ENCODE measurements at places on chromosomes 5 and 9.

- no peak for DNase-seq
Observed at GRCh38 chr9:110801426-110801825, 132.8 kb downstream of the MUSK start.

DNA sequence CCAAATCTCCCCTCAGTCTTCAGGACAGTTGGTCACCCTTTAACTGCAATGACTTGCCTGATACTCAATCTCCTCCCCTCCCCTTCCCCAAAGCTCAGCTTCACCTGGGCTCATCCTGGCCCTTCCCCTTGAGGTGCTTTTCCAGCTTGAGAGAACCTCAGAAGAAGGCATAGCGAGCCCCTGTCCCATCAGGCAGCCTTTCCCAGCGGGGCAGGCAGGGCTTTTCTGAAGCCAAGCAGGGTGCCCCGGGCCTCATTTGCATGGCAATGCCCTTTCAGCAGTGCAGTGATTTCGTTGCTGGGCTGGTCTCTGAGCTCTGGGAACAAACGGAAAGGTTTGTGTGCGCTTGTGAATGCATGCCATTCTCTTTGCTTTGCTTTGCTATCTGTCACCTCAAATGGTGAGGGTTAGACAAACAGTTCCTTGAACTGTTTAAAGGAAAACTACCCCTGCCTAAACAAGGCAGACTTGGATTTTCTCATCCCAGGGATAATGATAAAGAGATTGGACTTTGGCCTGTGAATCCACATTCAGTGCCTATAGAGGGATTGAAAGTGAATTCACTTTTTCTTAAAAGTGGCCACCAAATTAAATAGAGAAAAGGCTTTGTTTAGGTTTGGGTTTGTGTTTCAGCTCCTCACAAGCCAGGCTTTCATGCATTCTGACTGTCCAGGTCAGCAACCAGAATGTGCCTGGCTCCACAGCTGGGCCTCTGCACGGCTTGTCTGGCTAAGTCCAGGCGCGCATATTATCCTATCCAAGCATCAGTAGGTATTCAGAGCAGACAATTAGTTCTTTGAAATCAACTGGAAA, 165.3 kb downstream of the ZNF608 start:
- DNase-seq: no peak

DNA sequence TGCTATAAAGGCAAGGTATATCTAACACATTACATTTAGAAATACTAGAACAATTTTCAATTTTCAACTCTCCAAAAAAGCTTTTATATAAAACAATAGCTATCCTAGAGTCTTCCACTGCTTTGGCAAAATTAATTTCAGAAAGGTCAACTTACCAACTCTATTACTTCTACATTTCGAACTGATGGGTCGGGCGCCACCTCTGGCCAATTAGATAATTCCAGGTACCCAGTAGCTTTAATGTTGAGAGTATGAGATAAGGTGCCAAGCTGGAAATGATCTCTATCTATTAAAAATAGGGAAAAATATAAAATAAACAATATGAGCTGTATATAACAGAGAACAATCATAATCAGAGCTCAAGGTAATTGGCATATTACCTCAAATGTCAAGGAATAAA, 166.6 kb downstream of the AP3B1 start:
- no peak for DNase-seq

DNA sequence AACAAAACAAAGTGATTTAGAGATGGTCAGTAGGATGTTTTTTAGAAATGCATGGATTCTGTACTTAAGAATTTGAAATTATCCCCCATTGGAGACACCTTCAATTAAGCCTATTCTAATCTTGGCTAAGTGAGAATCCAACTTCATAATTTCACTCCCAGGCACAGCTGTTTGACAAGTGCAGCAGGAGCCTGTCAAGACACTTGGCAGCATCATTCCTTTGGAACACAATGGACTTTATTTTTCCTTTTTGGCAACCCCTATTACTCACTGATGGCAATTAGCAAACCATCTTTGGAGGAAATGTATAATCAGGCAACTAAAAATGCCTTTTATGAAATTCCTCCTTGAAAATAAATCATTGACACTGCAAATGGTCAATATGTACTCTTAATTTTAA, 194.7 kb downstream of the GLIS3 start:
- no peak for DNase-seq

DNA sequence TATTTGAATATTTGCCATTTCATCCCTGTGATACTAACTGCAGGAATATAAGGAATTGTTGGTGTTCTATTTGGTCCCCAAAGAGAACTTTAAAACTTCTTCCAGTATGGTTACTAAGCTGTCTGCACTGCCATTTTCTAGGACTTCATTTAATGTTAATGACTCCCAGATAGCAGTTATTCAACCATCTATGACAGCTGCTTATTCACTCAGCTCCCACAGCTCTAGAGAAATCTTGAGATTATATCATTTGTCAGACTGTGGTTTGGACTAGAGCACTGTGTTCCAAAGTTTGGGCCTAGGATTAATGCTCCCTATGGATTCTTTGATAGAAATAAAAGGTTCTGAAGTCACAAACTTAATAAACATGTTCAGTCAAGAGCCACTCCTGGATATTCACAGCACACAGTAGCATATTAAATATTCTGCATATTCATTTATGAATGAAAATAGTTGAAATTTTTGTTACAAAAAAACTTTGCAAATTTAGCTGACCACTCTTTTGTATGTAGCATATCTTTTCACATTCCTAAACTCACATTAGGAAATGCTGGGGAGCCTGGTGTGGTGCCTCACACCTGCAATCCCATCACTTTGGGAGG, 173.7 kb downstream of the NFIB start:
- no peak for DNase-seq

GRCh38 chr9:133950629-133951111, 41.5 kb downstream of the VAV2 start:
- DNase-seq: no peak

- DNase-seq: no peak
Observed at GRCh38 chr9:135255841-135256580, 168.5 kb downstream of the OLFM1 start.

GRCh38 chr5:979100-979817, 29.3 kb upstream of the NKD2 start:
- no peak for DNase-seq

DNA sequence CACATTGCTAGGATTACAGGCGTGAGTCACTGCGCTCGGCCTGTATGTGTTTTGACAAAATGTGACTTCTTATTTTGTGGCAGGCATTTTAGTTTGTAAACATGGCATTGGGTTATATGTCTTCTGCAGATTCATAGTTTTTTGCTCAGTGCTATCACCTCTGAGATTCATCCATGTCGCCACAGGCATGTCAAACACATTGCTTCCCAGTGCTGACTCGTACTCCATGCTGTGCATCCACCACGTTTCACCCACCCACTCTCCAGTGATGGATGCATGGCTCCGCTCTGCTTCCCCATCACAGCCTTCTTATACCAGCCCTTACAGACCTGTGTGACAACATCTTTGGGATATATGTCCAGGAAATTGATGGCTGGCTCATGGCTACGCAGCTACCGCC, 158.8 kb downstream of the GAS1 start:
- no peak for DNase-seq

GRCh38 chr9:113715086-113715485, 161.0 kb upstream of the ZNF618 start:
- DNase-seq: no peak

- DNase-seq: no peak
Observed at GRCh38 chr5:77427998-77428397, 64.1 kb downstream of the WDR41 start.

DNA sequence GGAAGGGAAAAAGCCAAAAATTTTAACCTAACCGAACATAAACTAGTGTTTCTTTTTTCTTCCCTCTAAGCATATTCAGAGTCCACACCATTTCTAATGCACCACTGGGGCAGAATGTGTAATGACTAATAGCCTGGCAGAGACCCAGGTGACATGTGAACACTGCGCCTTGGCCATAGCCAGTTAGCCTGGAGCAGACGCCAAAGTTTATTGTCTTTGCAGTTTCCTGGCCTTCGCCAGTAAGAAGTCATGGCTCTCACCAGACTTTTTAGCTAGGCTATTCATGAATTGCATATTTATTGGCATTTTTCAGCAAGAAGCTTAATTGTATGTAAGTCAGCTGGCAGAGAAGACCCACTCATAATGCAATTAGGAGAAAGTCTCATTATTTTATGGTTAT, 182.8 kb upstream of the SLC27A6 start:
- peak; percentile 90 for DNase-seq

GRCh38 chr9:127847178-127847510, 7.3 kb downstream of the ENG start:
- peak; percentile 27 for DNase-seq

- peak; percentile 51 for DNase-seq
Observed at GRCh38 chr5:125582352-125582751, 835.9 kb upstream of the ZNF608 start.

GRCh38 chr5:158552241-158552640, 547.5 kb downstream of the EBF1 start:
- DNase-seq: no peak

DNA sequence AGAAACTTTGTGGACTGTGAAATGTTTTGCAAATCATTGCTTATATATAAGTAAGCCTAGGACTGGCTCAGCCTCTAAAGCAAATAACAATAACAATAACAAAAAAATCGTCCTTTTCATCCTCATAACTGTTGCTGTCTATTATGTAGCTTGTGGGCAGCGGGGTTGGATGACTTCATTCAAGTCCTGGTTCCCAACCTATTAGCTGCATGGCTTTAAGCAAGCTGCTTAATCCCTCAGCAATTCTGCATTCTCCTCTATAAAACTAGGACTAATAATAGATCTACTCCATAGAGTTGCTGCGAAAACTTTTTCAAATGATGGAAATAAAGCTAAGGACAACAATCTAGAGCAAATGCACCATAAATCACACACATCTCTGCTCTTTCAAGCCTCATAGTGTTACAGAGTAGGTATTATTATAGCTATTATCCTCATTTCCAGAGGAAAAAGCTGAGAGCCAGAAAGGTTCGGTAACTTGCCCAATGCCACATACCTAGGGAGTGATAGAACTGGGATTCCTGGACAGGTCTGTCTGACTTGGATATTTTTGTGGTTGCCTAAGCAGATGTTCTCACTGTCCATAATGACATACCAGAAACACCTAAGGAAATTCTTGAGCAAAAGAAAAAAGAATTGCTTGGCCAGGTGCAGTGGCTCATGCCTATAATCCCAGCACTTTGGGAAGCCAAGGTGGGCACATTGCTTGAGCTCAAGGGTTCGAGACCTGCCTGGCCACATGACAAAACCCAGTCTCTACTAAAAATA, 98.8 kb upstream of the ADRA1B start:
- DNase-seq: peak; percentile 56

DNA sequence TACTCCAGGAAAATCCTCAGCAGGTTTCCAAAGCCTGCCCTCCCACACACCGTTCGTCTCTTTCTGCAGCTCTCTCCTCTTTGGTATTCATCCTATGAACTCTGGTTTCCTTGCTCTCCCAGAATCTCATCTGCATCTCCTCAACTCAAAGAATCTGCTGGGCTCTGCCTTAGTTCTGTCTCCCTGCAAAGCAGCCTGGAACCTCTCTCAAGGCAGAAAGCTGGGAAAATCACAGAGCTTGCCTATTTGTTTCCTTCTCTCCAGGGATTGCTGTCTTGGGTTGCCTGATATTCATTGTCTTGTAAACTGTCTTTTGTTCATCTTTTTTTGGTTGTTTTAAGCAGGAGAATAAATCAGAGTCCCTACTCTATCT, 5.3 kb upstream of the ERAP2 start:
- no peak for DNase-seq

- DNase-seq: no peak
Observed at GRCh38 chr5:10432059-10433008, 9.3 kb upstream of the ROPN1L start.

GRCh38 chr9:78213712-78214111, 22.2 kb upstream of the CEP78 start:
- no peak for DNase-seq

DNA sequence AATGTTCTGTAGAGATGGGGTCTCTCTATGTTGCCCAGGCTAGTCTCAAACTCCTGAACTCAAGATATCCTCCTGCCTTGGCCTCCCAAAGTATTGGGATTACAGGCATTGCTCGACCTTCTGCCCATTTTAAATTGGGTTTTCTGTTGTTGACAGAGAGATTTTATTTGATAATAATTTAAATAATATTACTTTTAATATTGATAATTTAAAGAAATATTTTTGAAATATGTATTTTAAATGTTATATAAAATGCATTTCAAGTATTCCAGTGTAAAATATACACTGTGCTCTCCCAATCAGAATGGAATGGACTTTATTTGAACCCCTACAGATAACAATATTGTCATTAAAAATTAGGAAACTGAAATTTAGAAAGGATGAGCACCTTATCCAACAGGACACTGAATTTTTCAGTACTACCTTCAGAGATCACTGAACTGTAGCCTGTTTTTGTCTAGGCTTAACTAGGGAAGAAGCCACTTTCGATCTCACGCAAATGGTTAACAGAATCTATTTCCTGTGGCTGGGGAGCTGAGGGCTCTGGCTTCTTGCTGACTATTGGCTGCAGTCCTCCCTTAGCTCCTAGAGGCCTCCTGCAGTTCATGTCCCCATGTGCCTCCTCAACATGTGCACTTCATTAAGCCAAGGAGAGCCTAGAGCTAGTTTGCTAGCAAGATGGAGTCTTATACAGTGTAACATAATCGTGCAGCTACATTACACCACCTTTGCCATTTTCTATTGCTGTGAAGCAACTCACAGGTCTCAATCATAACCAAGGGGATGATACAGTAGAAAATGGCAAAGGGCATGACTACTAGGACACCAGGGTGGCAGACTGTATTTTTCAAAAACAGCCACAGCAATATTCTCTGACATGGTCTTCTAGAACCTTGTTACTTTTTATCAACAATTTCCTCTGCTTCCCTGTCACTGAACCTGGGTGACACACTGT, 150.0 kb downstream of the CDC42SE2 start:
- DNase-seq: no peak

DNA sequence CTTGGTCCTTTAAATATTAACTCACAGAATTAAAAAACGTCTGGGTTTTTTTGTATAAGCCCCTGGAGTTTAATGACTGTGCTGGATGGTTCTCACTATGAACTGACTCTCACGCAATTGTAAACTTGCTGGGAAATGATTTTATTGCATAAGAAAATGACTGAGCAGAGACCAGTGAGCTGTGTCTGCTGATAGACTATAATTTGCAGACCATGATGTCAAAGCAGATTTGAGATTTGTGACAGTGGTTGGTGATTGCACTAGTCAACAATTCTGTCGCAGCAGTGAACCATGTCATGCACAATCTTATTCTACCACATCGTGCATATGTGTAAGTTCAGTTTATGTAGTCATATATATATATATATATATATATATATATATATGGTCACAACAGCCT, 85.7 kb upstream of the C9orf72 start:
- no peak for DNase-seq

- DNase-seq: no peak
Observed at GRCh38 chr9:86230858-86231257, 28.6 kb downstream of the C9orf153 start.

DNA sequence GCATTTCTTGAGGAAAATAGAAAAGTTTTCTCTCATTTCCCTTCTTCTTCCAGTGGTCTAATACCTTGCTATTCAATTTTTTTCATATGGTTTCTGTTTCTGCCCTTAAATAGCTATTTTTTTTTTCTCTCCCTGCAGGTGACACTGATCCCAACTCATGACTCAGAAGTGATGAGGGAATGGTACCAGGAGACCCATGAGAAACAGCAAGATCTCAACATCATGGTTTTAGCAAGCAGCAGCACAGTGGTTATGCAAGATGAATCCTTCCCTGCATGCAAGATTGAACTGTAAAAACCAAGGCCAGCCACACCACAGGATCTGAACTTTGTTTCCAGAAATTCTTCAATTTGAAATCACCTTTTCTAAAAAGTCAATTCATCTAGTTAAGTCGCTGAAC, 97.7 kb downstream of the MAP1B start:
- no peak for DNase-seq
